Stimulated activated CD4-positive, alpha-beta T cell treated with anti-CD3 and anti-CD28 coated beads, Interleukin-4, amount 100 ng/mL, for 48 hours (primary cell): ENCODE measurements at places on chromosomes 16 and 17.

DNA sequence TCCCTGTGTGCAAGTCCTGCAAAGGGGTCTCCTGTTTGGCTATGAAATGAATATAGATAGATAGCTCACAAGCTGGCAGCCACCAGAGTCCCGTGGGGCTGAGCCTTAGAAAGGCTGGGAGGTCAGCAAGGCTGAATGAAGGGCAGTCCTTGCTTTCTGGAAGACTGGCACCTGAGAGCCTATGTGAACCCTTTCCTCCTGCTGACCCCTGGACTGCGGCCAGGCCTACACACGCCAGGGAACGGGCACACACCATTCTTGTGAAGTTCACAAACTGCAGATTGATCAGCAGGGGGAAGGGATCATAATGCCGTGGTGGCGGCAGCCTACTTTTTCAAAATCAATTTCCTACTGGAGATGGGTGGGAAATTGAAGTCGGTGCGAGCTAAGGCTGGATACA, 985 bp upstream of the C17orf107 start:
- no peak for DNase-seq

DNA sequence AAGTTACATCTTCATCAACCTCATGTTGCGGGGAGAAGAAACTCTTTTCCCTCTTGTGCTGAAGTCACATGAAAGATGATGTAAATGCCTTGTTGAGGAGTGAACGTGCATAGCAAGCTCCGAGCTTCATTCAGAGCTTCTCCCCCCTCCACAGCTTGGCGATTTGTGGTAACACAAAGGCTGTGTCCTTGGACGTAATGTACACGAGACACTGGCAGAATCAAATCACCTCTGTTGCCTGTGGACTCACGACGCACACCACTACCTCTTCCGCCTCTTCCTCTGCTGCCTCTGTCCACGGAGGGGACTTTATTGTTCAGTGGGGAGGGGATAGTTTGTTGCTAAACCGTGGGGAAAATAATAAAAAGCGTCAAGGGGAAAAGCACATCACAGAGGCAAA, 54.9 kb upstream of the CHMP6 start:
- DNase-seq = no peak

DNA sequence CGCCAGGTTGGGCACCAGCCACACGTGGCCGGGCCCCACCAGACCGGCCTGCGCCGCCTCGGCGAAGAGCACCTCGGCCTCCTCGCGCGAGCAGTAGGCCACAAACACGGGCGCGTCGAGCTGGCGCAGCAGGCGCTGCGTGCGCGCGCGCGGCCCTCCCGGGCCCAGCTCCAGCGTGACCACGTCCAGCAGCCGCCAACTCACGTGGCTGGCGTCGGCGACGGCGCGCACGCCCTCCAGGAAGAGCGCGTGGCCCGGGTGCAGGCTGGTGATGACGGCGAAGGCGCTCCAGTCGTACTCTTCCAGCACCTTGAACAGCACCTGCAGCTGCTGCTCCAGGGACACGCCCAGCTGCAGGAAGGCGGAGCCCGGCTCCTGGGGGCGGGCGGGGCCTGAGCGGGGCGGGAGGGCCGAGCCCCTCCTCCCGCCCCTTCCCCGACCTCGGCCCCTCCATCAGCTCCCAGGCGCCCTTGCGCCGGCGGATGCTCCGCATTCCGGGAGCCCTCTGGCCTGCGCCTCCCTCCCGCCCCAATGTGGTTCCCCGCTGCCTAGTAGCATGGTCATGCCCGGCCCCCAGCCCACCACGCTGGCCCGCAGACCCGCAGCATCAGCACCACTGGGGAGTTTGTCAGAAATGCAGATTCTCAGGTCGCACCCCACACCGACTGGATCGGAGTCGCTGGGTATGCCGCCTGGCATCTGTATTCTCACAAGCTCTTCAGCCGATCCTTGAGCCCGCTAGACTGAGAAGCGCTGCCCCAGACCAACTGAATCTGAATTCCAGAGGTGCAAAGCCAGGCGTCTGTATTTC, 7.2 kb downstream of the GRIN2C start:
- peak; percentile 52 for DNase-seq

DNA sequence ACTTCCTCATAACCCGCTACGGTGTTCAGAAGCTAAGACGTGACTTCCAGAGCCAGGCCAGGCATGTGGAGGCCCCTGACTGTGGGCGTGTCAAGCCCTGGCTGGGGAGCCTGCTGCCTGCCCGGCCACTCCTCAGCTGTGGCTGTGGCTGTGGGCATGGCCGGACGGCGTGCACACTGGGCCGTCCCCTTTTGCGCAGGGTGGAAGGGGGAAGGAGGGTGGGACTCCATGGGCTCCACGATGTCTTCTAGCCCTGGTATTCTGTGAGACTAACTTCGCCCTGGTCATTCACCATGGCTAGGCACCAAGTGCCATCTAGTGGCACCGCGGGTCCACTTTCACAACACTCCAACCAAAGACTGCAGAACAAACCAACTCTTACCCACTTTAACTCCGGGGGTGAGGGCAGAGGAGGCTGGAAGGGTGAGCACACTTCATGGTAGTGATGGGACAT, 67.9 kb downstream of the N4BP1 start:
- DNase-seq = no peak

- DNase-seq = no peak
These were observed 121.9 kb downstream of the FOXL1 start for GRCh38 chr16:86700046-86700945.

GRCh38 chr17:50425682-50426471, at the start of gene ACSF2:
Gene ACSF2, plus strand, starts transcription at chr17:50426218. Its CDS starts 44 bp downstream, at chr17:50426262.
- peak; percentile 66 for DNase-seq

DNA sequence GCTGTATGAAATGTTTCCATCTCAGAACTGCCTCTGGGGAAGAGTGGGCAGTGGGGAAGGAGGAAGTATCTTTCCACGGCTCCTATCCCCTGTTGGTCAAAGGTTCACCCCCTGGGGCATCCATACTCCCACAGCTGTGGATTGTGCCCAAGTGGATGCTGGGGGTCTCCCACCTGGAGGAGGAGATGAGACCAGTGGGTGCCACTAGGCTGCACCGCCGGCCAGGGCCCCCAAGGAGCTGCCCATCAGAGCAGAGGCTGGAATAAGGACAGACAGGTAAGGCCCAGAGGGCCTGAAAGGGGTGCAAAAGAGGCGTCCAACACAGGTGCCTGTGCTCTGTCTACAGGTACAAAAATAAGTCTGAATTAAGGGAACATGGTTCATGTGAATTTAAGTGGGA, 87.5 kb downstream of the WSCD1 start:
- no peak for DNase-seq
